ENCODE measurements at places on chromosomes 3 and 15.

DNA sequence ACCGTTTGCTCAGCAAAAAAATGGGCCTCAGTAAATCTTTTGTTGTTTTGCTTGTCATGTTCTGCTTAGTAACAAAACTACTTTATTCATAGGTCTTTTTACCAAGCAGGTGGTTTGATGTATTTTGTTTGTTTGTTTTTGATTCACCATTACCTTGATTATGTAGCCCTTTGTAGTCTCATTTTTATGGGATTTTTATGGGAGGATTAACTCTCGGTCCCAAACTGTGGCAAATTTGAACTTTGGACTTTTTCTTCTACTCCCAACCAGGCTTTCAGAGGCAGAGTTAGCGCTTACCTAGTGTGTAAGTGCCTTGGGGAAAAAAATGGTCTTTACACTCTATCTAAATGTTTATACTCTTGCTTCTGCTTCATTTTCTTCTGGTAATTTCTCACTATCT is 276.7 kb upstream of the POU1F1 start:
- DNase-seq: no peak

GRCh38 chr3:142853270-142854168 is 35.4 kb downstream of the PCOLCE2 start:
- DNase-seq: no peak

DNA sequence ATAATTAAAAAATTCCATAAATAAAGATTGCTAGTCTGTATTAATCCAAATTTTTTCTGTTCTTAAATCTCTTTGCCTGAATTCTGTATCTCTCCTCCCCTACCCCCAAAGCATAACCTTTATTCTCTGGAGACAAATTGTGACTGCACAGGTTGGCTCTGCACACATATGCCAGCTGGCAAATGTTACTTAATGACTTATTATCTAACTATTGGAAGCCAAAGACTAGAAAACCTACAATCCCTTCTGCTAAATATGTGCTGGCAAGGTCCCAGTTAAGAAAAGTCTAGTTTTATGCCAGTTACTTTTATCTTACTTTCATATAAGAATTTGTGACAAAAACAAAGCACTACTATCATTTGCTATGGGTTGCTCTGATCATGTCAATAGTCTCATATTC is 569.3 kb downstream of the MECOM start:
- no peak for DNase-seq

DNA sequence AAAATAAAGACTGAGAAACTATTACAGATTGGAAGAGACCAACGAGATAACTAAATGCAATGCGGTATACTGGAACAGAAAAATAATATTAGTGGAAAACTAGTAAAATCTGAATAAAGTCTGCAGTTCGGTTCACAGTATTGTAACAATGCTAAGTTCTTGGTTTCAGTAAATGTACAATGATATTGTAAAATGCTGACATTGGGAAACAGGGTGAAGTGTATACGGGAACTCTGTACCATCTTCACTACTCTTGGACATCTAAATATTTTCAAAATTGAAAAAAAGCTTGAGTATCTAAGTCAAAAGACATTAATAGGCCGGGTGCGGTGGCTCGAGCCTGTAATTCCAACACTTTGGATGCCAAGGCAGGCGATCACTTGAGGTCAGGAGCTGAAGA is 120.9 kb upstream of the KCNMB2 start:
- DNase-seq: no peak

DNA sequence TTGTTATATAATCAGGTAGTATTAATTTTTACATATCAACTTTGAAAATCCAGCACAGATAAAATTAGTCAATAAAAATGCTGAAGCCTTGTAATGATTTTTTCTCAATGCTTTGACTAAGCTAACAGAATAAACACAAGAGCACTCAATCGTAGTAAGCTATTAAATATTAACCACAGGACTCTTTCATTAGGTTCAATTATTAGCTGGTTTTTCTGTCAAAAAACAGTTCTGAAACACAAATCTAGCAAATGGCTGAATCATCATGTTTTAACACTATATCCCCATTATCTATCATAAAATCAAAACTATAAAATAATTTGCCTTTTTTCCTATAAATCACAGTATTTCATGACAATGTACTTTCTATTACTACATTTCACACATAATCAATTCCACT is 69.6 kb downstream of the PLOD2 start:
- no peak for DNase-seq

DNA sequence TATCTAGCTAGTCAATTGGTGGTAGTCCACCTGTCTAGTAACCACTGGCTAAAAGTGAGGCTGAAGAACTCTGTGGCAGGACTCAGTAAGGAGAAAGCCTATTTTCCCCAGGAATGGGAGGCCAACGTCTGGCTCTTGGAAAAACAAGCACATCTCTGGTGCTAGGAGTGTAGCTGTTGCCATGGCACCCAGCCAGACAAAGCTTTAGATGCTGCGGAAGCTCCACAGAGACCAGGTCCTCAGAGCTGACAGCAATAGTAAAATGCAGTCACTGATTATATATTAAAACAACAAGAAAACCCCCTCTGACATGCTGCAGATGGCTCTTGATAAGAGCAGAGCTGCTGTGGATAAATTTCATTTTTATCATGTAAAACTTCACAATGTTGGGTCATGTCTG is 124.9 kb upstream of the STRIT1 start:
- no peak for DNase-seq

- DNase-seq: no peak
Observed at GRCh38 chr3:15796771-15797641, 773 bp downstream of the ANKRD28 start.

GRCh38 chr3:32613183-32613582 is 42.5 kb upstream of the DYNC1LI1 start:
- DNase-seq: no peak

GRCh38 chr15:101204739-101205535 is 46.9 kb downstream of the CHSY1 start:
- no peak for DNase-seq

GRCh38 chr3:36210840-36211651 is 169.3 kb upstream of the STAC start:
- no peak for DNase-seq

DNA sequence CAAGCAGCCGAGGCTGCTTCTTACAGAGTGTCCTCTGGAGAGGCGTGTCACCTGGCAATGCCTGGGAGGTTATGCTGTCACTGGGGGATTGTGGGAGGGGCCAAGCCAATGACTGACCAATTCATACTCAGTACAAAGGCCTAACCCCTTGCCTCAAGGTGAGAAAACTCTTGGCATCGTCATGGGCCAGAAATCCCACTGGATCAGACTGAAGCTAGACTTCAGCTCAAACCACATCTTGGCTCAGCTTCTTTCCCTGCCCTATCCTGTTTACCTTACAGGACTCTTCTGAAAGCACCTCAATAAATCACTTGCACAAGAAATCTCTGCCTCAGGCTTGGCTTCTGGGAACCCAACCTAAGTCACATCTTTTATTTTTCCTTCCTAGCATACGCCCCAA is 9.5 kb downstream of the ANAPC13 start:
- DNase-seq: no peak

DNA sequence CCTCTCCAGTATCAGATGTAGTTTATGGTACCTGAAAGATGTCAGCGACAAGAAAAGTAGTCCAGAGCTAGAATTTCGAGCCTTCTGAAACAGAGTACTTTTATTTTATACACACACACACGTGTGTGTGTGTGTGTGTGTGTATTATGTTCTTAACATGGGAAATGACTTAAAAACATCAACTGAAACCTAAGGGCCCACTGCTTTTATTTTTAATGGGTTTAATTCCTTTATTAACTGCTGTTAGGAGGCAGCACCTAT is 1.9 kb downstream of the TCF12 start:
- no peak for DNase-seq

DNA sequence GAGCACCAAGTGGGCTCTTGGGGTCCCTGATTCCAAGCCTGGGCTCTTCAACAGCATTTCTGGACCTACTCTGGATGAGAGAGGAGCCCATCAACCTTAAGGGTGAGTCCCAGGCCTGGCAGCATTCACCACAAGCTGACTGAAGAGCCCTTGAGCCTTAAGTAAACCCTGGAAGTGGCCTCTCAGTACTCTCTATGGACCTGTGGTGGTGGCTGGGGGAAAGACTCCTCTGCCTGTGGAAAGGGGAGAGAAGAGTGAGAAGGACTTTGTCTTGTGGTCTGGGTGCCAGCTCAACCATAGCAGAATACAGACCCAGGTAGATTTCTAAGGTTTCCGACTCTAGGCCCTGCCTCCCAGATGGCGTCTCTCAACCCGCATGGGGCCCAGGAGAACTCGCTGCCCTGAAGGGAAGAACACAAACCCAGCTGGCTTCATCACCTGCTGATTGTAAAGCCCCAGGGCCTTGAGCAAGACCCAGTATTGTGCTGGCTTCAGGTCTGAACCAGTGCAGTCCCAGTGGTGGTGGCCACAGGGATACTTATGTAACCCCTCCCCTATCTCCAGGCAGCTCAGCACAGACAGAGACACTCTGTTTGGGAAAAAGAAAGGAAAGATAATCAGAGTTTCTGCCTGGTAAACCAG is 71.4 kb downstream of the TFDP2 start:
- no peak for DNase-seq

- no peak for DNase-seq
Observed at GRCh38 chr3:144556392-144556791, 584.8 kb downstream of the DIPK2A start.

- peak; percentile 43 for DNase-seq
Observed at GRCh38 chr3:63912768-63913588, 795 bp upstream of the SCAANT1 start.

- peak; percentile 65 for DNase-seq
Observed at GRCh38 chr3:52245322-52246263, at the start of gene PPM1M. PPM1M (plus strand) TSS chr3:52245759; CDS start chr3:52245825, 66 bp downstream.

- DNase-seq: no peak
Observed at GRCh38 chr3:1423566-1424089, 330.8 kb downstream of the CNTN6 start.

DNA sequence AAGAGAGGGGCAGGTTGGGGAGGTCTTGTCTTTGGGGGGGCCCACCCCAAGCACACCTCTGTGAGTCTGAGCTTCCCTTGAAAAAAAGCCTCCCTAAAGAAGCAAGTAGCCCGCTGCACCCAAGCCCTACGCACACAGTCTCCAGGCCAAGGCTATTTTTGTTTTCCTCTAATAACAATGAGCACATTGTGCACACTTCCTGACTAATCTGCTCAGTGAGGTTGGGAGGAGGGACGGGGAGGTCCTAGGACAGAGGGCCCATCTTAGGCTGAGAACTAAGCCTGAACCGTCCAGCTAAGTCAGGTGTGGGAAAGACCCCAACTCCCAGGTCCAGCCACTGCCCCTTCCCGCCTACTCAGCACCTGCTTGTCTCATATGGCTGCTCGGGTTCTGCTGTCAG is 87.2 kb downstream of the HMG20A start:
- no peak for DNase-seq
